ENCODE measurements at places on chromosomes 1 and 21.

DNA sequence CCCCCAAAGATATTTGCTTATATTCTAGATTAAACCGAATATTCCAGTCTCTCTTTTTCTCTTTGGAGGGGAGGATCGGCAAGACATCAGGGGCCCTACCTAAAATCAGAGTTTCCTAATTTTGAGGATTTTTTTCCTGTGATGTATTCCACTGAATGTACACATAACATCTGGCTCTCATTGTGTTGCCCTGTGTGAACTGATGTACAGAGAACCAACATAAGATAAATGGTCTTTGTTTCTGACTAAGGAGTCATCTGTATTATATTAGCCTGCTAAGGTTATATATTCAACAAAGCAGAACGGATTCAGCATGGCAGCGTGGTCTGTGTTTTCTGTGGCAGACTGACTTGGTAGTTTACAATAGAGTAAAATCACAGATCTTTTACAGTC lies 114.8 kb upstream of the NCAM2 start:
- DNase-seq = no peak

DNA sequence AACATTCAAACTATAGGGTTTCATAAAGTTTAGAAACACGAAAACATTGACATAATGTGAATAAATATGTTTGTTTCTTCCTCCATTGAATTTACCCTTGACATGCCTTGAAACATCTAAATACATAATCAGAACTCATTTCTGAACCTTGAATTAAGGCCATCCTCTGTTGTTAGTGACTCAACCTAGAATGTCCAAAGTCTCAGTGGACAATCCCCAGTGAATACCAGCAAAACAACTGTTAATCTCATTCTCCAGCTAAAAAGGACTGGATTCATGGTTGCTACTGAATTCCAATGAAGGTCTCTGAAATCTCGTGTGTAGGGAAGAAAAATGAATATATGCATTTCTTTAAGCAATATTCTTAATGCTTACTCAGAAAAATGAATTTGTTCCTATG lies at the start of gene OR2L2:
Gene OR2L2 (plus strand): TSS at position 301 of the 400 bp plus-strand sequence. CDS start 8,198 bp downstream, outside the sequence.
- DNase-seq = no peak

- no peak for DNase-seq
Measured at GRCh38 chr21:29155118-29155932, 24.9 kb downstream of the MAP3K7CL start.

GRCh38 chr1:205287076-205287475 lies 34.5 kb downstream of the NUAK2 start:
- DNase-seq = no peak

DNA sequence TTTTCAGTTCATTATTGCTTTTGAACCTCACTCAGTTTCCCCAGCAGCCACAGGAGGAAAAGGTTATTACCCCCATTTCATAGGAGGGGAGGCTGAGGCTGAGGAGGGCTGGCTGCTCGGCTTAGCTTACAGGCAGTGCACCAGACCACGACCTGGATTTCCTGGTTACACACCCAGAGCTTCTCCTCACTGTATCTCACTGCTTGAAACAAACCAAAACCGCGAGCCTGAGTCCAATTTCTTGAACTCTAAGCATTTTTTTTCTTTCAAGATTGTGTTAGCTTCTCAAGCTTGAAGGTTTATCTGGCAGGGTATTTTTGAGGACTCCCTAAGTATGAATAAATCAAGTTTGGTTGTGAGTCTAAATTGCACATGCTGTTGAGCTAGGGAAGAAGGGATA lies 188.9 kb upstream of the EDN2 start:
- DNase-seq = no peak

DNA sequence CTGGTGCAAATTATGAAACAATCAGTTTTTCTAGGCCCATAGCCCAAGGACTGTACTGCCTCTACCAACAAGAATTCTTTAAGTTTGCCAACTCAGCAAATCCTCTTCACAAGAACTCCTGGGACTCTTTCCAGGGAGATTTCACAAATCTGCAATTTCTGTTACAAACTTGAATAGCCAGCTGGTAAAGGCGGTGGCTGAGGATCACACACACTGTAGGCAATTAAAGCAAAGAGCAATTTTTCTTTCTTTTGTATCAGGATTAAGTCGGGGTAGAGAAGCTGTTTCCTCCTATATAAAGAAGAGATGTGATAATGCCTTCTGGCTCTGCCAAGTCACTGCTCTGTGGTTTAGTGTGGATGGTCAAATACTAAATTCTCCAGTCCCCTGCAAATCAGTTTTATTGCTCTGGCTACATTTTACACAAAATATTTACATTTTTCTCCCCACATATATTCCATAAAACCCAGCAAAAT lies 1.7 kb downstream of the ALDH9A1 start:
- no peak for DNase-seq

GRCh38 chr1:188489336-188490112 lies 1660.8 kb downstream of the PLA2G4A start:
- DNase-seq = no peak
